Bone marrow (tissue), 2 donors: ENCODE measurements at places on chromosomes 12 and 14.

DNA sequence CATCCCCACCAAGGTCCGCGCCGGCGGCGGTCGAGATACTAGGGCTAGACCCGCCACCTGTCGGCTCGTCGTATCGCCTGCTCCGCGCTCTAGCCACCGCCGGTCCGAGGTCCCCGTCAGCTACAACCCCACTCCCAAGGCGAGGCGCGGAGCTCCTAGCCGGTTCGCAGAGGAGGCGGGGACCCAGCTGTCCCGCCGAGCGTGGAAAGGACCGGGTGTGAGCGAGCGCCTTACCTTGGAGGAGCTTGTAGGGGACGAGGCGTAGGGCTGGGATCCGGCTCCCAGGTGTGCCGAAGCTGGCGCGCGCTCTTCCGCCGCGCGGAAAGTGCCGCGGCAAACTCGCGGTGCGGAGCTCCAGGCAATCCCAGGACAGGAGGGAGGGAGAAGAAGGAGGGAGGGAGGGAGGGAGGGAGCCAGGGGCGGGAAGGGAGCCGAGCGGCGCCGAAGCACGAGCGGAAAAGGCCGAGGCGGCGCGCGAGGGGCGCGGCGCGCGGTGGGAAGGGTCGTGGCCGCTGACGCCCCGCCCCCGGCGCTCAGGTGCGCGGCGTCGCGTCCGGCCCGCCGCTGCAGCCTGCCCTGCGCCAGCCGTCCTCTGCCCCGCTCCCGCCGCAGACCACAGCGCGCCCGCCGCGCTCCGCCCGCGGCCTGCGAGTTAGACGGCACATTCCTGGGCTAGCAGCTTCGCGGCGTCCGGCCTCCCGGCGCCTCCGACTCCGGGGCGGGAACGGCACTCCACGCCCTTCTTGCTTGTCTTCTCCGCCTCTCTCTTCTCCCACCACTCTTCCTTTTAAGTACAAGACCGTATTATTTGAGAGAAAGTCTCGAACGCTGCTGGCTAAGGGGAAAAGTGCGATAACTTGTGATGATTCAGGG, at the start of gene PAWR:
Gene PAWR (minus strand): TSS at position 327 of the 873 bp plus-strand sequence. CDS start 720 bp downstream, outside the sequence.
- DNase-seq = no peak

DNA sequence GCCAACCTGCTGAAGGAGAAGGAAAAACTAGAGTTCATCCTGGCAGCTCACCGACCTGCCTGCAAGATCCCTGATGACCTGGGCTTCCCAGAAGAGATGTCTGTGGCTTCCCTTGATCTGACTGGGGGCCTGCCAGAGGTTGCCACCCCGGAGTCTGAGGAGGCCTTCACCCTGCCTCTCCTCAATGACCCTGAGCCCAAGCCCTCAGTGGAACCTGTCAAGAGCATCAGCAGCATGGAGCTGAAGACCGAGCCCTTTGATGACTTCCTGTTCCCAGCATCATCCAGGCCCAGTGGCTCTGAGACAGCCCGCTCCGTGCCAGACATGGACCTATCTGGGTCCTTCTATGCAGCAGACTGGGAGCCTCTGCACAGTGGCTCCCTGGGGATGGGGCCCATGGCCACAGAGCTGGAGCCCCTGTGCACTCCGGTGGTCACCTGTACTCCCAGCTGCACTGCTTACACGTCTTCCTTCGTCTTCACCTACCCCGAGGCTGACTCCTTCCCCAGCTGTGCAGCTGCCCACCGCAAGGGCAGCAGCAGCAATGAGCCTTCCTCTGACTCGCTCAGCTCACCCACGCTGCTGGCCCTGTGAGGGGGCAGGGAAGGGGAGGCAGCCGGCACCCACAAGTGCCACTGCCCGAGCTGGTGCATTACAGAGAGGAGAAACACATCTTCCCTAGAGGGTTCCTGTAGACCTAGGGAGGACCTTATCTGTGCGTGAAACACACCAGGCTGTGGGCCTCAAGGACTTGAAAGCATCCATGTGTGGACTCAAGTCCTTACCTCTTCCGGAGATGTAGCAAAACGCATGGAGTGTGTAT, 2.4 kb downstream of the FOS start:
- DNase-seq = no peak

GRCh38 chr12:13102461-13103195, 839 bp downstream of the GSG1 start:
- DNase-seq = no peak

DNA sequence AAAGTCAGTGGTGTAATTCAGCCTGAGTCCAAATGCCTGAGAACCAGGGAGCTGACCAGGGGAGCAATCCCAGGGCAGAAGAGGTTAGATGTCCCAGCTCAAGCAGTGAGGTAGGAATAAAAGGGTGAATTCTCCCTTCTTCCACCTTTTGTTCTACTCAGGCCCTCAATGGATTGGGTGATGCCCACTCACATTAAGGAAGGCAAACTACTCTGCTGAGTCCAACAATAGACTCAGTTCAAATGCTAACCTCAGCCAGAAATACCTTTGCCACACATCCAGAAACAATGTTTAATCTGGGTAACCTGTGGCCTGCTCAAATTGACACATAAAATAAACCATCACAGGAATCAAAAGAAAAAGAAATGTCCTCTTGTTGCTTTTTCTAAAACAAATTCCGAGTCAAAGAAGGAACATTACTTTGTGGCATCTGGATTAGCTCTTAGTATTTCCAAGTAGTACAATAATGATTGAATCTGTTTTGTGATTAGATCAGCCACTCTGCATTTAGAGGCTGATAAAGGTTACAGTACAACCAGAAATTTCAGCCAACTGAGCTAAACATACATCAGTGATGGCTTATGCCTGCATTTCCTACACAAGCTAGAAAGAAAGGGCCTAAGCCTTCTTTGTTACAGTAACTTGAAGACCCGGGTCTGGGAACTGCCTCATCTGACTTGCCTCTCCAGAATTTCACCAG, 43.6 kb upstream of the TRIM9 start:
- no peak for DNase-seq

GRCh38 chr12:131309700-131310099, 356.0 kb downstream of the ADGRD1 start:
- DNase-seq = no peak

DNA sequence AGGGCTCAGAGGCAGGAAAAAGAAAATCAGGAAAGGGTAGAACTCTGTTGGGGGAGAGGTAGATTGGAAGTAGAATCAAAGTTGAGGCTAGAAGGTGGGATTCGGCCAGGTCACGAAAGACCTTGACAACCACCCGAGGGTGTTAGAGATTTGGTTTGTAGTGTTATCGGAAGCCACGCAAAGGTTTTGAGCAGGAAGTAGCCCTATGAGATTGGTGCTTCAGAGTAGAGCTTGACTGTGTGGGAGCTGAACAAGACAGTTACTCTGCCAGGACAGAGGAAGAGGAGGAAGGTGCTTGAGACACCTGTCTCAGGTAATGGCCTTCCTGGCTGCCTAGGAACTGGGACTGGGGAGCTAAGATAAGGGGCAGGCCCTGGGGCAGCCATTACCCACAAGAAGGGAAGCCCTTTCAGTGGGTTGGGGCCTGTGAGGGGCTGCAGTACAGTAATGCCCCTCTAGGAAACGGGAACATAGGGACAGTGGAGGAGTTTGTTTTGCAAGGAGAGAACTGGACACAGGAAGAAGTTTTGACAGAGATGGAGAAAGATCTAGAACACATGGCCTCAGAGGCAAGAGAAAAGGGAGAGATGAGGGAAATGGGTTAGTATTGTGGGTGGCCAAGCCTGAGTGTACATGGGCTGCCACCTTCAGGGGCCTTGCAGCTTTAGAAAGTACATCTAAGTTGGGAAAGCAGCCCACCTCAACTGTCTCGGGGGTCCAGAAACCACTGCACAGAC, 73.5 kb downstream of the RIN3 start:
- DNase-seq = no peak

DNA sequence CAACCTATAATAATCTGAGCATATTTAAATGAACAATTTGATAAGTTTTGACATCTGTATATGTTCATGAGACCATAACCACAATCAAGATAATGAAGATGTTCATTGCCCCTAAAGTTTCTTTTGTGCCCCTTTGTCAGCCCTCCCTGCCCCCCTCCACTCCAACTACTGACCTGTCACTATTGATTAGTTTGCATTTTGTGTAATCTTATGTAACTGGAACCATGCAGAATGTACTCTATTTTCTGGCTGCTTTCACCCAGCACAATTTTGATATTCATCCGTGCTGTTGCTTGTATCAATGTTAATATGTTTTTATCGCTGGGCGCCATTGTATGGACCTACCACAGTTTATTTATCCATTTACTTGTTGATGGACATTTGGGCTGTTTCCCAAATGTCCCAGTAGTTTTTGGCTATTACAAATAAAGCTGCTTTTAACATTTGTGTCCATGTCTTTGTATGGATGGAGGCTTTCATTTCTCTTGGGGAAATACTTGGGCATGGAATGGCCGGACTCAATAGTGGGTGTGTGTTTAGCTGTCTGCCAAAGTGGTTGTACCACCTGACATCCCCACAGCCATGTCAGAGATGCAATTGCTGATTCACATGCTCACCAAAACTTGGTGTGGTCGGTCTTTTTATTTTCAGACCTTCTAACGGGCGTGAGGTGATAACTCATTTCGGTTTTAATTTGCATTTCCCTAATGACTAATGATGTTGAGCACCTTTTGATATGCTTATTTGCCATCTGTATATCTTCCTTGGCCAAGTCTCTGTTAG, 38.9 kb downstream of the EML1 start:
- DNase-seq = no peak

- DNase-seq = no peak
Measured at GRCh38 chr12:91643763-91644162, 461.1 kb upstream of the DCN start.

GRCh38 chr12:243381-243780, 19.3 kb downstream of the SLC6A13 start:
- DNase-seq = no peak

DNA sequence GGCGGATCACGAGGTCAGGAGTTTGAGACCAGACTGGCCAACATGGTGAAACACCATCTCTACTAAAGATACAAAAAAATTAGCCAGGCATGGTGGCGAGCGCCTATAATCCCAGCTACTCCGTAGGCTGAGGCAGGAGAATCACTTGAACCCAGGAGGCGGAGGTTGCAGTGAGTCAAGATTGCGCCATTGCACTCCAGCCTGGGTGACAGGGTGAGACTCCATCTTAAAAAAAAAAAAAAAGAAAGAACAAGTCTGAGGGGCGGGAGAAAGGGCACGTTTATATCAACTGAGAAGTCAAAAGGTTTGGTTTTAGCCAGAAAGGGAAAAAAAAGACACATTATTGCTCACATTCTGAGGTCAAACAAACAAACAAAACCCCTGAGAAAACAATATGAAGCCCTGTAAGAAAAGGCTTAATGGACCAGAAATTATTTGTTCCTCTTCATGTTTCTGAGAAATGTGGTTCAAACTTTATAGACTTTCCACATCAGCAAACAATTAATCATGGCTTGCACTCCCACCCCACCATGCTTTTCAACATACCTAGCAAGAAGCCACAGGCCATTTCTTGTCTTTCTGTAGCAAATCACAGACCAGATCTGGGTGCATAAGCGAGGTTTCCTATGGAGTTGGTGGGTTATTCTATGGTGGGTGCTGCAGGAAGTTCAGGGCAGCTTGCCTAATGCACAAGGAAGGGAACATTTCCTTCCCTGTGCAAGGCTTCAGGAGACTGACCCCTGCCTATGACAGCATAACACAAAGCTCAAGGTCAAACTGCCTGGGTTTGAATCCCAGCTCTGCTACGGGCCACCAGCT, 80.1 kb downstream of the SSPN start:
- no peak for DNase-seq

- DNase-seq = no peak
Measured at GRCh38 chr14:21866479-21866878, 192.9 kb upstream of the OR4E1 start.

- no peak for DNase-seq
Measured at GRCh38 chr12:131699434-131699833, 11.5 kb upstream of the SFSWAP start.

GRCh38 chr14:99141236-99141635, 130.8 kb downstream of the BCL11B start:
- no peak for DNase-seq

DNA sequence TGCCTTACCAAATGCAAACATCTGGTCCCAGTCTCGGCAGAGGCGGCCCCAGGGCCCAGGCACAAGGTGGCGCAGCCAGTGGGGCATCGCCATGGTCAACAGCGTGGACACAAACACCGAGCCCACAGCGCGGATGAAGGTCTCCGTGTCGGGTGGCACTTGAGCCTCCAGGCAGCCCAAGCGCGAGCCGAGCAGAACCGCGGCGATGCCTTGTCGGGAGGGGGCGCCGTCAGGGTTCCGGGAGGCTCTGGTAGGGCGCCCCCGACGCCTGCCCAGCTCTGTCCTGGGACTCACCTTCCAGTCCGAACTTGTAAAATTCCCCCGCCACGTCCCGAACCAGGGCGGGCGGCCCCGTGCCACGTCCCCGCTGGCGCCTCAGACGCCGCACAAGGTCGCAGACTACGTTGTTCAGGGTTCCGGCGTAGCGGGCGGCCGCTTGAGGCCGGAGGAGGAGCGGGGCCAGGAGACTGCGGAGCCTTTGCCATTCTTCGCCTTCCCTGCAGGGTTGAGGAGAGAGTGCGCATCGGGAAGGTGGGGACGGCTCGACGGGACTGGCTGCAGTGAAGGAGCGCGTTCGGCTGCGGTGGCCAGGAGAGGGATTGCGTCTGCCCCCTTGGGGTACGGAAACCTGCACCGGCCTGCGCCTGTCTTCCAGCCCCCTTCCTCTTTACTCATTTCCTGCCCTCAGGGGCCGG, 1.7 kb downstream of the CYP27B1 start:
- DNase-seq = no peak

- no peak for DNase-seq
Measured at GRCh38 chr12:125742413-125742812, 677.2 kb downstream of the AACS start.

DNA sequence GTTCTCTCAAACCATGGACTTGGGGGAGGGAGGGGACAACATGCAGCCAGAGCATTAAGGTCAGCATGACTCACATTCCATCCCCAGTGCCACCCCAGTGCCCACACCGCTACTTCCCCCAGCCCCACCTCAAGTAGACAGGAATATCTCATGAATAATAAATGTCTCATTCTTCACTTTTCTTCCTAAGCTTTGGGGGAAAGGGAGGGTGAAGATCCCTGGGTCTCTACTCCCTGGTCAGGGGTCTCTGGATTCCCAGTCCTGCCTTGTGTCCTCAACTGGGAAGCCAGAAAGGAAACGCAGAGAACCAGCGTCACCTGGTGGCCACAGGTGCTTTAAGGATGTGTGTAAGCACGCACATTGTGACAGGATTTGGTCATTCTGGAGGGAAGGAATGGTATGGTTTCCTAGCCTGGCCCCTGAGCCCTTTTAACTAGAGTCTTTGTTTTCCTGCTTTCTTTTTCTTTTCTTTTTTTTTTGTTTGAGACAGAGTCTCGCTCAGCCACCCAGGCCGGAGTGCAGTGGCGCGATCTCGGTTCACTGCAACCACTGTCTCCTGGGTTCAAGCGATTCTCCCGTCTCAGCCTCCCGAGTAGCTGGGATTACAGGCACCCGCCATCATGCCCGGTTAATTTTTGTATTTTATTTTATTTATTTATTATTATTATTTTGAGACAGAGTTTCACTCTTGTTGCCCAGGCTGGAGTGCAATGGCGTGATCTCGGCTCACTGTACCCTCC, 3.4 kb downstream of the GPR84 start:
- no peak for DNase-seq

- DNase-seq = no peak
Measured at GRCh38 chr12:130164936-130165335, 2.7 kb downstream of the FZD10 start.

- no peak for DNase-seq
Measured at GRCh38 chr14:104757238-104757585, 4.3 kb downstream of the SIVA1 start.
